ENCODE measurements at places on chromosomes 13 and 19.

- DNase-seq, result no peak
Observed at GRCh38 chr19:21485926-21486325, 19.5 kb upstream of the ZNF429 start.

DNA sequence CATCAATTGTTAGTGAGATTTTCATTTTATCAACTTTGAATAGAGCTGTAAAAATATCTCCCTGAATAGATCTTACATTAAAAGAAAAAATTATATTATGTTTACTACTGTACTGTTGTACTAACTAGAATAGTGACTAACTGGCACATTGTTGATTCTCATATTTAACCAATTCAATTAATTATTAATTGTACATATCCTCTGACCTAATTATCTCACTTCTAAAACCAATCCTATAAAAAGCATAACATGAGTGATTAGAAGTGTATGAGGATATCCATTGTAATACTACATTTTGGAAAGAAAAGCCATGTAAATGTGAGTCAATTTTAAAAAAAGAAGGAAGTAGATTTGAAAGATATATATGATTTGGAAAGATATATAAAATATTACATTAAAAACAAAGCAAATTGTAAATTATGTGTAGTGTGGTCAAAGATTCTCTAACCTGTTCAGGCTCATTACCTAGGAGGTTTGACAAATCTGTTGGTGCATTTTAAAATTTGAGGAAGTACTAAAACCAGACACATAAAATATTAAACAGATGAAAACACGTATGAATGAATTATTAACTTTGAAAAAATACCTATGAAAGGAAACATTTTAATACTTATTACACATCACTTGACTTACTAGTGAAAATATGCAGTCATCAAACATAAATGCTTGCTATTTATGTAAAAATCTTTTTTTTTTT, 829.8 kb upstream of the SLC10A2 start:
- DNase-seq, result no peak

DNA sequence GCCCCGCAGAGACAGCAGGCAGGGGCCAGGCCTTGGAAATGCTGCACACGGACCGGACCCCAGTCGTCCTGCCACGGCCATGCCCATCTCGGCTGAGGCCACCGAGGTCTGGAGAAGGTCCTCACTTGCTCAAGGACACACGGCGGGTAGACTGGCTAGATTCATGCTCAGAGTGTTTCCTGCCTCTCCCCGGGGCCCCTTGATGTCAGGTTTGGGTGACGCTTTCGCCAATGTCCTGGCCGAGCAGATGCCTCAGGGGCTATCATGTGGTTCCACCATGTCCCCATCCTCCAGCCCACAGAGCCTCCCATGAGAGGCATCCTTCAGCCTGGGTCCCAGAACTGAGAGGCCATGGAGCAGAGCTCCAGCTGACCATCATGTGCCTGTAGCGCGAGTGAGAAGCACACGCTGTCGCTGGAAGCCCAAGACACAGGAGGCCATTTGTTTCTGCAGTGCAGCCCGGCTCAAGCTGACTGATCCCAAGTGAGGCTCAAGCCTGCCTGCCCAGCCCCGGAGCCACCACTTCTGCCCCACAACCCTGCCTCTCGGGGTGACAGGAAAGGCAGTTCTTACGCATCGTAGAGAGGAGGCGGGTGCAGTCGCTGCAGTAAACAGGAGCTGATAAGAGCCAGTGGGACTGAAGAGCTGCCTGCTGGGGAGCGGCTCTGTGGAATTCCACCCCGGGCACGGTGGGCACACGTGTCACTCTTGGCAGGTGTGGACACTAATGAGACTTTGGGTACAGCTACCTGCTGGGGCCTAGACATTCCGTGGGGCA, 53.9 kb upstream of the GAS6 start:
- DNase-seq, result no peak

GRCh38 chr13:48819899-48820298, 155.8 kb upstream of the FNDC3A start:
- no peak for DNase-seq

GRCh38 chr13:62875118-62875640, 1459.5 kb upstream of the PCDH20 start:
- DNase-seq, result no peak

- no peak for DNase-seq
Observed at GRCh38 chr13:27355894-27356293, 68.5 kb upstream of the GTF3A start.

DNA sequence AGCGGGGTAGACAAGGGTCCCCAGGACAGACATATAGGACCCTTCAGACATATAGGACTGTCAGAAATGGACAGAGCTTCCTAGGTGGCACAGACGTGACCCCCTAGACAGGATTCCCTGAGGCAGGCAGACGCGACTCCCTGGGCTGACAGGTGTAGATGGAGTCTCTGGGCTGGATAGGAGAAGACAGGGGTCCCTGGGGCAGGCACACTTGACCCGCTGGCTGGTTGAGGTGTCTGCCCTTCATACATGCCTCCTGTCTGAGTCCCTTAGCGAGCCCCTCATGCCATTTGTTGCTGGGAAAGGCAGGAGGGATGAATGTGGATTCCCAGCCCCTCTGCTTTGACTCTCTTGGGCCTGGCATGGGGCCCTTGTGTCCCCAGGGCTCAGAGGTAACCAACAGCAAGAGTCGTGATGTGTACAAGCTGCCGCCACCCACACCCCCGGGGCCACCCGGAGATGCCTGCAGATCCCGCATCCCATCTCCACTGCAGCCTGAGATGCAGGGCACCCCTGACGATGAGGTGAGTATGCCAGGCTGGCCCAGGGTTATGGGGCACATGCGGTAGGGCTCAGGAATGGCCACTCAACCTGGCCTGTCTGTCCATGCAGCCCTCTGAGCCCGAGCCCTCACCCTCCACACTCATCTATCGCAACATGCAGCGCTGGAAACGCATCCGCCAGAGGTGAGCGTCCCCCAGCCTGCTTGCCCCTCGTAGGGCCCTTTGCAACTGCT, 3.0 kb downstream of the HSPB6 start:
- no peak for DNase-seq

GRCh38 chr19:49157445-49158224, at the start of gene TRPM4:
Gene TRPM4, plus strand, starts transcription at chr19:49157792. Its CDS starts 75 bp downstream, at chr19:49157867.
- no peak for DNase-seq

DNA sequence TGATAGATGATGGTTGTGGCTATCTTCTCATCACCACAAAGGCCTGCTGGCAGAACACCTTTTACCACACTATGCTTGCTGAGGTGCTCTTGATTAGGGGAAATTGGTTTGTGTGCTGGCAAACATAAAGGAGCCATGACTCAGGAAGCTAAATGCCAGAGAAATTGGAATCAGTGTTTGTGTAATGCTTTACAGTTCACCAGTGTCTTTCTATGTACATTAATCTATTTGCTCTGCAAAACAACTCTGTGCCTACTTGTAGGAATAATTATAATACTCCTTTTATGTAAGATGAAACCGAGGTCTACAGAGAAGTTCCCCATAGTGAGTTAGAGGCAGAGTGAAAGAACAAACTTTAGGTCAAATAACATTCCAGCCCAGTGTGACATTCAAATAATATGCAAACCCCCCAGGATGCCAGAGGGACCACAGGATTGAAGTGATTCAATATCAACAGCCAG, 390.5 kb upstream of the HTR2A start:
- no peak for DNase-seq

- peak; percentile 30 for DNase-seq
Observed at GRCh38 chr19:49442771-49443365, 1.5 kb upstream of the SLC17A7 start.

DNA sequence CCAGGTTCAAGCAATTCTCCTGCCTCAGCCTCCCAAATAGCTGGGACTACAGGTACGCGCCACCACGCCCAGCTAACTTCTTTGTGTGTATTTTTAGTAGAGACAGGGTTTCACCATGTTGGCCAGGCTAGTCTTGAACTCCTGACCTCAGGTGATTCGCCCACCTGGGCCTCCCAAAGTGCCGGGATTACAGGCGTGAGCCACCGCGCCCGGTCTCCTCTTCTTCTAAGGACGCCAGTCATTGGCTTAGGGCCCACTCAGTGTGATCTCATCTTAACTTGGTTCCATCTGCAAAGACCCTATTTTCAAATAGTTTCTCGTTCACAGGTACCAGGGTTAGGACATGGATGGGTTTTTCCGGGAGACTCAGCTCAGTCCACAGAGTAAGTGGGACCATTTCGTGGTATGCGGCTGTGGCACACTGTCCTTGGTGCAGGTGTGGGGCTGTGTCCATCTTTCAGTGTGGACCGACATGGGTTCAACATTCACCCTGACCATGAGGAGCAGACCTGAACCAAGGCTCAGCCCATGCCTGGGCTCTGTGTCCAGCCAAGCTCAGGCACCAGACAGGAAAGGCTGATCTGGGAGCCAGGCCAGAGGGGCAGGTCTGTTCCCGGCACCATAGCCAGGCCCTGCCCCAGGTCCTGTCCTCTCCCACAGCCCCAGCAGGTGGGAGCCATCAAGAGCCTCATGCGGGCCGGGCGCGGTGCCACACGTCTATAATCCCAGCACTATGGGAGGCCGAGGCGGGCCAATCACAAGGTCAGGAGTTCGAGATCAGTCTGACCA, 2.8 kb upstream of the MKNK2 start:
- DNase-seq, result no peak

GRCh38 chr13:24218977-24219376, 58.5 kb downstream of the SPATA13 start:
- no peak for DNase-seq

DNA sequence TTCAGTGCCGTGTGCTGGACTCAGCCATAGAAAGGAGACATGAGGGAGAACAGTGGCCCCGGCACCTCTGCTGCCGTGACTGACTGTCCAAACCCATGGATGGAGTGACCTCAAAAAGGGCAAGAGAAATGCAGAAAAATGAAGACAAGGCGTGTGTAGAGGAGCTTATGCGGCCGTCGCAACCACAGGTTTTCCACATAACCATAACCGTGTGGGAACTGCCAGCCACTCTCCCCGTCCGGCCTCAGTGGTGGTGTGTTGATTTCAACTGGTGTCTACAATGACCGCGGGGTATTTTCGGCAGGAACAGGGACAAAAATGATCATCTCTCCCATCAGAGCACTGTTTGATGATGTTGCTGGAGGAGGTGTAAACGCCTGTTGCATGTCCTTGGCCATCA, 42.9 kb upstream of the F7 start:
- no peak for DNase-seq

DNA sequence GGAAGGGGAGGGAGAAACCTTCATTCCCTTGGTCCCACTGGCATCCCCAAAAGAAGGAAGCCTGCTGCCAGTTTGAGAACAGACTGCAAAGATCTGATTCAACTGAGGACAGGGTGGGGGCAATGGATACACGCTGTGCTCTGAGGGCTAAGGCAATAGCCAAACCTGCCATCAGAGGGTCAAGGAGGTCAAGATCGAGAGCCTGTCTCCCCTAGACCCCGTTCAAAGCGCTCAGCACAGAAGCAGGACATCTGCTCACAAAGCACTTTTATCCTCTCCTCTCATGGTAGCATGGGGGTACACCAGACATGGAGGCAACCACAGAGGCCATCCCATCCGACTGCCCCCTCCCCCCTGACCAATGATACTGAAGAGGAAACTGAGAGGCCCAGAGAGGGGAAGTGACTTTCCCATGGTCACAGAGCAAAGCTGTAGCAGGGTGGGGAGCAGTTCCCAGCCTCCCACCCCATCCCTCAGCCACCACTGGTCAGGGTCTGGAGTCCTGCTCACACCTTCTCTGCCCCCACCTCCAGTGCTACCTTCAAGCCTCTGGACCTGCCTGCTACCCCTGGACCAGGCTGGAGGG, 11.1 kb downstream of the POU2F2 start:
- no peak for DNase-seq

DNA sequence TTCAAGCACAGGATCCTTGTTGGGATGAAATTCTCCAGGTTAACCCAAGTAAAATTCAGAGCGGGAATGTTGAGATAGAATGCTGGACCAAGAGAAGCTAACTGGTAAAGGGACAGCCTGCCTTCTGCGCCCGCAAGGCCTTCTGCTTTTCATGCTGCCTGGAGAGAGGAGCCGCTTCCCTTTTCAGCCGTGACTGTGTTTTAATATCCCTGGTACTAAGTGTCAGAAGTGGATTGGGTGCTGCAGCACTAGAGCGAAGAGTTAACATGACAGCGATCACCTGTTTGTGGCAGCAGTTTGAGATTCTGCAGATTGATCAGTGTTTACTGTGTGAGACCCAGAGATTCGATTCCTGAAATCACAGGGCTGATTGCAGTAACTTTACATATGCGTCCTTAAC, 197.4 kb upstream of the ZNF536 start:
- no peak for DNase-seq

GRCh38 chr19:3653865-3654513, 27.4 kb upstream of the CACTIN start:
- DNase-seq, result no peak

GRCh38 chr13:43377149-43377548, 353.8 kb downstream of the DNAJC15 start:
- no peak for DNase-seq

DNA sequence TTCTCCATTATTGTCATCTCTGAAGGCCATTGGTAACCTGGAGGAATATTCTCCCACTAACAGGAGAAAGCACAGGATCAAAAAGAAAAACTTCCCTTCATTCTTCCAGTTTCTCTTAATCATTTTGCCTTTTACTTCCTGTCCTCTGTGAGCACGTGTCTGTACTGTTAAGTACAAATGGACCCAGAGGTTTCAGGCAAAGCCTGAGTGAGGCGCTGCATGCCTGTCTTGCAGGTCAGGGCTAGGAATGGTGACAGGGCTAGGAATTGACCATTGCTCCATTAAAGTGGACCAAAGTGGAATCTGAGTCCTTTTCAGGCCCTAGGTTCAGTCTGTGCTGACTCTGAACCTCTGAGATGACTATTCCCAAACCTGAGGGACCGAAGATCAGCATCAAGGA, 326.7 kb downstream of the SHISA2 start:
- no peak for DNase-seq

DNA sequence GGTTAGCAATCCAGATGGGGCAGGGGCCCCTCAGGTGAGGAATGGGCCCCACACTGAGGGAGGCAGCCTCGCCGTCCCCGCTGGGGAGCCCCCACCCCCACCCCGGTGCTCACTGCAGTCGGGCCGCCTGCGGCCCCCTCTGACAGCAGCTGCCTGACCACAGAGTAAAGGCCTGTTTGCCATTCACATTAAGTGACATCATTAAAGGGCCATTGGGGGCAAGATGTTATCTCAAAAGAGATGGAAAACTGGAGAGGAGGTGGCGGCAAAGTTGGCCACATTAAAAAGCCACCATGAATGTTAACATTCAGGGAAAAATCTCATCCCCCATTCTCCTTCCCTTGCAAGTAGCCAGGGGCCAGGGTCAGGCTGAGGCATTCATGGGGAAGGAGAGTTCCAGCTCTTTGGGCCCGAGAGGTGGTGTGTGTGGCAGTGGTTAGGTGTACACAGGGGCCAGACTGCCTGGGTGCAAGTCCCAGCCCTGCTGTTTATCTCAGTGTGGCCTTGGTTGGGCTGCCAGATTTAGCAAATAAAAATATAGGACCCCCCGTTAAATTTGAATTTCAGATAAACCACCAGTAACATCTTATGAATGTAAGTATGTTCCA, 20.9 kb downstream of the VSTM2B start:
- DNase-seq, result no peak

DNA sequence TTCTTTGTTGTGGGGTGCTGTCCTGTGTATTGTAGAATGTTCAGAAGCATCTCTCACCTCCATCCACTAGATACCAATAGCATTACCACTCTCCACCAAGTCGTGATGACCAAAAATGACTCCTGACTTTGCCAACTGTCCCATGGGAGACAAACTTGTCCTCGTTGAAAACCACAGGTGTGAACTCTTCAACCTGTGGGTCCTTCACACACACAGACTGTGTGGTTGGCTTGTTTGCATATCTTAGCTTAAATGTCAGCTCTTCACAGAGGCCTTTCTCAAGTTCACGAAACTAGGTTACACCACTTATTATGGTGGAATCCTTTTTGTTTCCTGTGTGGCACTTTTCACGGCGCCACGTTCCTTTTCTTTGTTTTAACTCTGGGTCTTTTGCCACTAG, 6.8 kb downstream of the GPC5 start:
- no peak for DNase-seq

Data from activated CD4-positive, CD25-positive, alpha-beta regulatory T cell (primary cell).